ENCODE measurements at places on chromosomes 7 and 10.

- no peak for ATAC-seq
Observed at GRCh38 chr7:117600911-117601310, 121.1 kb downstream of the CFTR start.

- no peak for ATAC-seq
Observed at GRCh38 chr7:70360557-70360956, 762.3 kb downstream of the AUTS2 start.

GRCh38 chr7:46486256-46487206 lies 565.5 kb upstream of the IGFBP3 start:
- ATAC-seq: no peak

DNA sequence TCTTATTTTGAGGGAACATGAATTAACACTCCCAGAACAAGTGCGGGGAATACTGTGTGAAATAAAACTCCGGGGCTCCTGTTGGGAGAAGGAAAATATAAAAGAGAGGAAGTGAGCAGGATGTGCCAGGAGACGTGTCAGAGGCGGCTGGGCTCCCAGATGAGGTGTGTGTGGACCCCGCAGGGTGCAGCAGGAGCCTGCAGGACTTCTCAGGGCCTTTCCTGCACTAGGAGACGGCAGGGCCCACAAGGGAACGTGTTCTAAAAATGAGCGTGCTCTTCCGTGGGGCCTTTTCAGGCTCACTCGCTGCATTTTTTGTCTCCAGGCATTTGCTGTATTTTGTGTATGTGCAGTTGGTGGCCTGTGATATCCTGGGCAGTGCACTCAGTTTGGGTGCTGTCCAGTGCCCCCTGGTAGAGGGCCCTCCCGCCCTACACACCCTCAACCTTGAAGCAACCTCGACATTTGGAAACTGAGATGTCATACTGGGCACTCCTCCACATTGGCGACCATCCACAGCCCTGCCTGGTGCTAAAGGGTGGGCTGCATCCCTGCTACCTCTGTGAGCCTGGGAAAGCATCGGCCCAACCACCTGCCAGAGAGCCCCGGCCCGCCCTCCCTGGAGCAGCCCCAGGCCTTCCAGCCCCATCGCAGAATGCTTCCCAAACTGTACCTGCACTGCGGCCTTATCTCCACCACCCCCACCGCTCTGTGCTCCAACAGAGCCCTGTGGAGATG lies 35.2 kb upstream of the EN2 start:
- ATAC-seq: no peak

GRCh38 chr10:133267293-133267692 lies 9.4 kb downstream of the ADAM8 start:
- no peak for ATAC-seq

Measured in activated T-helper 17 cell treated with anti-CD3 and anti-CD28 coated beads, Interleukin-2, amount 50 U/mL, for 72 hours (primary cell).